Osteoblast (primary cell): ENCODE measurements at places on chromosomes 4 and X.

DNA sequence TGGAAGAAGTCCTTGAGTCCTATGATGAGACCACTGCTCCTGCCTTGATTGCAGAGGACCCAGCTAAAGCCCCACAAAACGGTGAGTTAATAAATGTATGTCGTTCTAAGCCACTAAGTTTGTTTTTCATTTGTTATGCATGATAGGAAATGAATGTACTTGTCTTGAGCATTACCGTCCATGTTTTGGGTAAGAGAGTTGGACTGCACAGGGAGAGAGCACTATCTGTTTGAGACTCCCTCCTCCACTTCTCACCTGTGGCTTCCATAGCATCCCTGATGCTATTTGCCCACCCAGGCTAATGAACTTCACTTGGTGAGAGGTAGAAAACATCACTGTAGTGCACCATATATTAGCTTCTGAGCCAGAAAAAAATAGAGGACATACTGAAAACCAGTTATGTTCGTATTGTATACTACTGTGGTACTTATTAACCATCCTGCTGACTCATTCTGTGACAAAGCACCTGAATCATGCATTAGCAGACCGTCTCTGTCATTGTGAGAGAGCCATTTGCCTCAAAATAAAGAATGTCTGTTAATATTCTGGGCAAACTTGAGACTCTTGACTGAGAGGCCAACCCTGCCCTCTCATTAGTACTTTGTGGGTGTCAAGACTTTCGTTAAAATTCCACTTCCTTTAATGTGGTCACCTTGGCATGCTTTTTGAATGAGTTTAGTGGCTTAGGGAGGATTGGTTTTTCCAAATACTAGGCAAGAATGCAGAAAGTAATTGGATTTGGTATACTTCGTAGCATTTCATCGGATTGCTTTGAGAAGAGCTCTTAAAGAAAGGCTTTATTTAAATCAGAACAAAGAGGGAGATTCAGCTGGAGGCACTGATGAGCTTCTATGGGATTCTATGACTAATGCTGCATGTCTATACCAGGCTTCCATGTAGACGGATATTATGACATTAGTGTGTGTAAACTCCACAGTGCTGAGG, 99.3 kb upstream of the GRPR start:
- DNase-seq = no peak

GRCh38 chrX:68710870-68711576, 63.6 kb downstream of the STARD8 start:
- peak; percentile 81 for DNase-seq

DNA sequence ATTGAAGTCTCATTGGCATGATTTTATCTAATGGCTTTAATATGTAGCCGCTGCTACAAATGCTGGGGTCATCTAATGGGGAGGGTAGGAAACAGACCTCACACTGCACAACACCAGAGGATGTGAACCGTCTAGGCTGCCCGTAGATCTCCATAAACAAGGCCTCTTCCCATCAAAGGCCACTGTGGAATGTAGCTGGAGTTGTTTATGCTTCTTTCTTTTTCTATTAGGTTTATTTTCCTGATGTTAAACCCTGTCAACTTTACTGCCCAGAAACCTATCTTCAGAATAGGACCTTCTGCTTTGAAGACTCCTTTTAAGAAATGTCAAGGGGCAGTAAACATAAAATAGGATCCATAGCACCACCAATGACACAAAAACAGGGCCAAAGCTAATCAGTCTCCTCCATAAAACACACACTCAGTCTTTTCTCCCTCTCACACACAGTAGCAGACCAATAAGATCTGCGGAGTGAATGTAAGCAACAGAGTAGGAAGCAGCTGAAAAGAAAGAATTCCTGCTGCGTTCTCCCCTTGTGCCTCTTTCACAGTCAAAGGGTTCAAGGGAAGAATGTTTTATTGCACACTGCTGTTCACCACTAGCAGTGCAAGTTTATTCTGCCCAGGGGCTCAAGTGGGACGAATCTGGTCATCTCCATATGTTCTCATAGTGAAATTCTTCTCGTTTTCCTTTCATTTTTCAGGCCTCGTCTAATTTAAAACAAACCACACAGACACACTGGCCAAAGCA, 72.2 kb downstream of the MAML3 start:
- DNase-seq = no peak

GRCh38 chr4:69831646-69832325, 28.2 kb downstream of the SULT1E1 start:
- no peak for DNase-seq

DNA sequence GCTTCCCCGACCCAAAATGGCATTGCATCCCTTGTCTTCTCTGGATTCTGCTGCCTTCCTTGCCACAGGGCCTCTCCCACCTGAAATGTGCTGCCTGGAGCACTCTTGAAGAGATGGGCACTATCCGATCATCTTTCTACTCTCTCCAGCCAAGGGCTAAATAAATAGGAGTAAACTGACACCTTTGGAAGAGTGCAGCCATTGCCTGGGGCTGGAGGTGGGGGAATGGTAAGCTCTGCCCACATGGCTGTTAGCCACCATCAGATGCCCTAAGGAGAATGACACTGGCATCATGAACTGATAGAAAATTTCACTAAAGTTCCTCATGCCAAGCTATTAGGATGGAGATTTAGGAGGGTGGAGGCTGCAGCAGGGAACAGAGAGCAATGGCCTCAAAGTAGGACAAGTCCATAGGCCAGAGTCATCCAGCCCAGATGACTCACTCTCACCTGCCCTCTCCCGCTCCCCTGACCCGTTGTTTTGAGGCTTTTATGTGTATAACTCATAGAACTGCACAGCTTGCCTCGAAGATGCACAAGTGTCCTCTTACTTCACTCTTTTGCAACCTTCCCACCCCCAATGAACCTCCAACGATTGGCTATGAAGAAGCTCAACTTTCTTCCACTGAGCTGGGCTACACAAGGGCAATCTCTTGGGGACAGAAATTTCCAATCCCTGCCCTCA, 822 bp upstream of the PFKFB1 start:
- no peak for DNase-seq

DNA sequence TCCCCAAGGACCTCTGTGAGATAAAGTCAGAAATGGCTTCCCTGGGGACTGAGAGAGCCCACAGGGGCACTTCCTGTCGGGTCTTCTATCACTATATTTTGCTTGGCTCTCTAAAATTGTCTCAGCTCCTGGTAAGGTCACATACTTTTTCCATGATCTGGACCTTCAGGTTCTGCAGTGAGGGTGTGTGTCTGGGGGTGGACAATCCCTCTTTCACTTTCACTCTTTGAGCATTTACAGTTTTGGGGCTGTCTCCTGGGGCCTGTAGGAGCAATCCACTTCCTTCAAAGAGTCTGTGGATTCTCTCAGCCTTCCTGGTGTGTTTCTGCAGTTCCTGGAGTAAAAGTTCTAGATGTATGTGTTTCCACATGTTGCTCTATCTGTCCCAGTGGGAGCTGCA, 335.7 kb downstream of the FSTL5 start:
- no peak for DNase-seq
